H4 (cell line): ENCODE measurements at places on chromosomes 4 and X. TPM values are rescaled to one million over a fixed set of nuclear protein-coding genes. Genes with fewer than 3 reads are reported as not detected.

Gene CT45A5
- total RNA-seq: 0.50 TPM in 1 of 2 replicates, not detected in the other

Gene LGI2
- 0.04 and 0.12 TPM in 2 replicates for total RNA-seq

Gene XAGE1B
- total RNA-seq: not detected in 2 replicates

Gene KCND1
- 0.12 TPM in 1 of 2 replicates, not detected in the other for total RNA-seq

Gene ADGRL3
- total RNA-seq: not detected in 2 replicates

Gene MAOB
- total RNA-seq: not detected in 2 replicates

Gene HOPX
- total RNA-seq: not detected in 2 replicates

Gene MAGED4B
- 13.2 and 27.5 TPM in 2 replicates for total RNA-seq

Gene HTN3
- total RNA-seq: not detected in 2 replicates

Gene SCRG1
- not detected in 2 replicates for total RNA-seq

Gene ADRA2C
- 1.7 TPM in 2 replicates for total RNA-seq

Gene DRD5
- total RNA-seq: not detected in 2 replicates

Gene AFM
- not detected in 2 replicates for total RNA-seq

Gene SHOX
- 0.08 TPM in 1 of 2 replicates, not detected in the other for total RNA-seq

Gene SERTM2
- 0.74 and 1.5 TPM in 2 replicates for total RNA-seq

Gene GRID2
- total RNA-seq: 0.45 and 0.72 TPM in 2 replicates

Gene MFAP3L
- total RNA-seq: 3.6 and 4.3 TPM in 2 replicates

Gene FANCB
- total RNA-seq: 6.2 and 8.3 TPM in 2 replicates

Gene COL4A5
- total RNA-seq: 26.0 and 39.4 TPM in 2 replicates

Gene SPARCL1
- 0.12 TPM in 1 of 2 replicates, not detected in the other for total RNA-seq

Gene MAGEA8
- total RNA-seq: not detected in 2 replicates

Gene VCX3A
- 160 and 182 TPM in 2 replicates for total RNA-seq

Gene SYP
- 0.19 TPM in 1 of 2 replicates, not detected in the other for total RNA-seq

Gene SUPT20HL2
- total RNA-seq: not detected in 2 replicates

Gene POU3F4
- total RNA-seq: 0.79 and 0.82 TPM in 2 replicates

Gene PRR32
- total RNA-seq: not detected in 2 replicates

Gene GYG2
- 7.2 and 9.6 TPM in 2 replicates for total RNA-seq
